ENCODE measurements at places on chromosomes 5 and 9.

GRCh38 chr9:33170464-33171415 lies 3.6 kb upstream of the B4GALT1 start:
- no peak for DNase-seq

- no peak for DNase-seq
These were observed 1767.0 kb downstream of the MAT2B start for GRCh38 chr5:165272436-165272835.

DNA sequence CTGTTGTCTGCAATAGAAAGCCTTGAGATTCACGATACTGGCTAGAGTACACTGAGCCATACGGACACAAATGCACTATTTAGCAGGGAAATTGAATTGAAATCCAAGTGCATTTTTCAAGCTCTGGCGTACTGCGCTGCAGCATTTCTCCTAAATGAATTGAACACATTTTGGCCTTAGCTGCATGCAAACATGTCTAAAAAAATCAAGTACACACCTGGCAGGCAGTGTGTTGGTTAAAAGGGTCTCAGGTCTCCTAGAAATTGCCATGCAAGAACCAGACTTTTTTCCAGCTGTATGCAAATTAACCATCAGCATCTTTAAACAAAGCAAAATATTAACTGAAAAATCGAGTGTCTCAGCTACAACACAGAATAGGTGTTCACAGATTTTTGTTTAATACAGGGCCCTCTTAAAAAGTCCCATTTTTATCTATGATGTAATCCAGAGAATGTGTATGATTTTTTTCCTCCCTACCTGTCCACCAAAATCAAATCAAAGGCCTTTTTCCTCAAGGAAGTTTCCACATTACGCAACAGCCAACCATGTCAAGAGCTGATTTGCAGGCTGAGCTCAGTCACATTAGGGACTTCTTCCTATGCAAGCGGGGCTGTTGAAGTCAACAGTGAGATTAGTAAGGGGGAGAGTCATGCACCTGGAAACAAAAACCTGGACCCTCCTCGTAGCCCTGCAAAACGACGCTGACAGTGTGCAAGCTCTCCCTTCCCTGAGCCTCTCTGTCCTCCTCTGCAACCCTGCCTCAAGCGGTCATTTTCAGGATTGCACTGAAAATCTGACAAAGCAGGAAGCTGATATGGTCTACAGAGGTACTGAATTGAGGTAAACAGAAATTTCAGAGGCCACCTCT lies 14.1 kb upstream of the SFXN1 start:
- DNase-seq: no peak

- no peak for DNase-seq
These were observed 161.2 kb upstream of the SPRY4 start for GRCh38 chr5:142486020-142486419.

GRCh38 chr5:137791387-137791786 lies 37.2 kb upstream of the HNRNPA0 start:
- no peak for DNase-seq

DNA sequence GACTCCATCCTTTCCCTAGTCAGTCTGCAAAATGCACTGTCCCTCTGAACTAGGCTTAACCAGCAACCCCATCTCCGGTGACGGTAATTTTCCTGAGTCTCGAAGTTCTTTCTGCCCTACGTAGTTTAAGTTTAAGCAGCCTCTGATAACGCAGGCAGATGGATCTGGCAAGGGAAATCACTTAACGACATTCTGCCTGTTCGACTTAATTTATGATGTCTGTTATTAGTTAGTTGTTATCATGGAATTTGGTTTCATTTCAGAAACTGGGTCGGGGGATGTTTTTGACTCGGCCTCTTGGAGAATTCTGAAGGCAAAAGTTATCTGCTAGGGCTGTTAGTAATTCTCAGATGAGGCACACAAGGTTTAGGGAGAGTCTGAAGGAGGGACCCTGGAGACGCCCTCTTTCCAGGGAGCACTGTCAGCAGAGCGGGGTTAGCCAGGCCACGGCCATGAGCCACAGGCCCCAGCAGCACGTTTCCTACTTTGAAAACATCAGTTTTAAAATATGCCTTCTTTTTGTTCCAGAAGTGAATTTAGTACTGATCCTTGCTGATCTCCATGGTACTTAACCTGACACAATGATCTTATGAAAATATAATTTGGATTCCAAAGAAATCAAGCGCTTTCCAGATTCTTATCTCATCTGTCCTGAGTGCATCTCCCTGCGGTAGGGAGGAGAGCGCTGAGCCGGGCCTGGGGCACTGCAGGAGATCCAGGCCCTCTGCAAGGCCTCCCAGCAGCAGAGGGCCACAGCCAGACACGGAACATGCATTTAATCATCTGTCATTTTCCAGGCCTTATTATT lies 171.0 kb upstream of the OTULINL start:
- no peak for DNase-seq

DNA sequence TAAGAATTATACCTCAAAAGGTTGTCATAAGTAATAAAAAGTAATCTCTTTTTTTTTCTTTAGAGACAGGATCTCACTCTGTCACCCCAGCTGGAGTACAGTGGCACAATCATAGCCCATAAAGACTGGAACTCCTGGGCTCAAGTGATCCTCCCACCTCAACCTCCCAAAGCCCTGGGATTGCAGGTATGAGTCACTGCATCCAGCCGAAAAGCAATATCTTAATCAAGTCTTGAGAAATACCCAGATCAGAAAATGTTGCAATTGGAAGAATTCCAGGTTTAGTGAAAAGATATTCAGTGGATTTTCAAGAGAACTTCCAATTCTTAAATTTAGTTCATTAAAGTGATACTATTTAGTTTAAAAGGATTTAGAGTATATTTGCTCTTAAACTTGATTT lies 40.9 kb upstream of the IDNK start:
- no peak for DNase-seq
